ENCODE measurements at places on chromosomes 7 and 10. TPM values are rescaled to one million over a fixed set of nuclear protein-coding genes. Genes with fewer than 3 reads are reported as not detected.

The PON3 gene
- polyA plus RNA-seq = not detected

The TIMM23B gene
- polyA plus RNA-seq = 13.3 TPM

The GIMAP8 gene
- 38.9 TPM for polyA plus RNA-seq

The TUBB8 gene
- polyA plus RNA-seq = not detected

The CTAGE6 gene
- polyA plus RNA-seq = not detected

The AGR2 gene
- polyA plus RNA-seq = not detected

The AKR1C2 gene
- polyA plus RNA-seq = not detected

The FAM3C gene
- polyA plus RNA-seq = 11.9 TPM

The HOXA4 gene
- polyA plus RNA-seq = 0.38 TPM

The LGI1 gene
- polyA plus RNA-seq = not detected

The ACSM6 gene
- polyA plus RNA-seq = not detected

The CLDN4 gene
- not detected for polyA plus RNA-seq

The IFIT1B gene
- not detected for polyA plus RNA-seq

The BZW2 gene
- 83.4 TPM for polyA plus RNA-seq

The PNLIP gene
- not detected for polyA plus RNA-seq

The VPS50 gene
- polyA plus RNA-seq = 13.3 TPM

The LRMDA gene
- polyA plus RNA-seq = not detected

The ADAM8 gene
- 7.8 TPM for polyA plus RNA-seq

The METTL27 gene
- 1.5 TPM for polyA plus RNA-seq

The DYDC2 gene
- not detected for polyA plus RNA-seq

The BMPER gene
- not detected for polyA plus RNA-seq

The CRHR2 gene
- not detected for polyA plus RNA-seq

The NACAD gene
- polyA plus RNA-seq = 0.15 TPM
